Immature natural killer cell (primary cell): ENCODE measurements at places on chromosomes 13 and 19. TPM values are rescaled to one million over a fixed set of nuclear protein-coding genes. Genes with fewer than 3 reads are reported as not detected.

The PGPEP1 gene
- polyA plus RNA-seq: 8.2 TPM

The TNFSF9 gene
- polyA plus RNA-seq: 1.3 TPM

The KRTDAP gene
- polyA plus RNA-seq: not detected

The LILRB2 gene
- polyA plus RNA-seq: 0.14 TPM

The ZNF541 gene
- not detected for polyA plus RNA-seq

The KLK14 gene
- not detected for polyA plus RNA-seq

The PSG6 gene
- not detected for polyA plus RNA-seq

The ANKRD24 gene
- polyA plus RNA-seq: not detected

GRCh38 chr13:114140131-114140905, 7.9 kb upstream of the RASA3 start:
- DNase-seq: peak; percentile 72

GRCh38 chr19:369876-370275, 25.3 kb upstream of the MIER2 start:
- DNase-seq: no peak

GRCh38 chr19:35330475-35330874, 1.5 kb downstream of the CD22 start:
- no peak for DNase-seq

DNA sequence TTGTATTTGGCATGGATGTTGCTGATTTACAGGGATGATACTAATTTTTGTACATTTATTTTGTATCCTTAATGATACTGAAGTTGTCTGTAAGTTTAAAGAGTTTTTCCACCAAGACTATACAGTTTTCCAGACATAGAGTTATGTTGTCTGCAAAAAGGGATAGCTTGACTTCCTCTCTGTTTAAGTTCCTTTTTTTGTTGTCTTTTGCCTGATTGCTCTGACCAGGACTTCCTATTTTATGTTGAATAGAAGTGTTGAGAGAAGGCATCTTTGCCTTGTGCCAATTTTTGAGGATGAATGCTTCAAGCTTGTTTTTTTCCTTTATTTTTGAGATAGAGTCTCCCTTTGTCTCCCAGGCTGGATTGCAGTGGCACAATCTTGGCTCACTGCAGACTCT, 36.8 kb upstream of the ZNF681 start:
- DNase-seq: no peak

DNA sequence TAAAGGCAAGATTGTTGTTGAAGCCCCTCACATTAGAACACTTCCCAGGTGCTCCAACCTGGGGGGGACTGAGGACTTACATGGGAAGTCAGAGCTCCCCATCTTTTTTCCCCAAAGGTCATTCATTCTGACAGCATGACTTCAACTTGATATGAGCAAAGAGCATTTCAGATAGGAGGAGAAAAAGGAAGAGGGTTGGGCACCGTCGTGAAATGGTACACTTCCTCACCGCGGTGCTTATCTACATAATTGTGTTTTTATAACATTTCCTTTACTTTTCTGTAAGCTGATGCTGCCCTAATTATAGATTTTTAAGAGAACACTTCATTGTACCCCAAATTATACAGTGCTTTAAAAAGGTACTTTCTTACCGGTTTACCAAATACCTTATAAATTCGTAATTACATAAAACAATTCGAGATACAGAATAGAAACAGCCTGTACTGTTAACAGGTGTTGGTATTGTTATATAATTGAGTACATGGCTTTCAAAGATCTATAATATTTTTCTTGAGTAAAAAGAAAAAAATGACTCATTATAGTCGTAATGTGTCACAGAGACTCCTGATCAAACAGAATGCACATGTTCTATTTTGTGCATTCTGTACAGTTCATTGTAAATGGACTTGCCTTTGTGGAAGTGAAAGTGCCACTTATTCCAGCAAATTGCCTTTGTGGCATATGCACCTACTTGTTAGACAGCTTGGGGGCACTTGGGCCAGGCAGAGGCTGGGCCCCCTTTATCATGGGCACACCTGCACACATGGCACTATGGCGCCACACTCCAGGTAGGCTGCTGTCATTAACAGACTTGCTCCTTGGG, 81.8 kb downstream of the GGACT start:
- DNase-seq: no peak

DNA sequence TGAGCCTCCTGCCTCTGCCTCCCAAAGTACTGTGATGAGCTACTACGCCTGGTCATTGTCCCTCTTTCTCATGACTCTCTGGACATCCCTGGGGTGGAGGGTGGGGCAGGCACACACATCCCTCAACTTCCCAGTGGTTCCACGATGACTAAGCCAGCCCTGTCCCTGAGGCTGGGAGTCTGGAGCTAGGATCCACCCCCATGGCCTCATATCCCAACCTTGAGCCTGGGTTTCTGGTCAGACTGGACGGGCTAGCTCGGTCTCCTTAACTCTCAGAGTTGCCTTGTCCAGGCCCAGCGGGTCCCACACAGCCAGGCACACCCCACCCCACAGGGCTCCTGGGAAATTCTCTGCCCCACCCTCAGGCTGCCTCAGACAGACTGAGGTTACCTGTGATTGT, 19.6 kb downstream of the IER2 start:
- DNase-seq: no peak

DNA sequence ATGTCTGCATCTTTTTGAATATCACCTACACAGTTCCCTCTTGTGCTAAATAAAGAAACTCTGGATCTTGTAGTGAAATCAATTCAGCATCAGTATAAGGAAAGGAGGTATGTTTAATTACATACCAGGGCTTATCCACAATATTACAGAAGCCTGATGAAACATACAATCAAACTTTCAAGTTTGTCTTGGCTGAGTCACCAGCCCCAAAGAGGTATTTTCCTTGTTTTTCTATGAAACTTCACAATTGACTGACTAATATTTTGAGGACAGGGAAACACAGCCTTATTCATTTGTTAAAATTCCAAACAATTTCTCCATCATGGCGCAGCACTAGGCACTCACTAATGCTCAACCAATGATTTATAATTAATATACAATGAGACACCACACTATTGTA, 952.4 kb downstream of the PCDH17 start:
- no peak for DNase-seq

- DNase-seq: no peak
Observed at GRCh38 chr13:71876648-71877255, 9.7 kb upstream of the DACH1 start.

GRCh38 chr19:41426952-41427646, at the start of gene B3GNT8:
Gene B3GNT8, minus strand, starts transcription at chr19:41427374. Its CDS starts 596 bp downstream, at chr19:41426778.
- peak; percentile 29 for DNase-seq
